ENCODE measurements at places on chromosomes 3 and 15.

- DNase-seq, result peak; percentile 48
Measured at GRCh38 chr15:58392611-58393161, 39.1 kb upstream of the LIPC start.

DNA sequence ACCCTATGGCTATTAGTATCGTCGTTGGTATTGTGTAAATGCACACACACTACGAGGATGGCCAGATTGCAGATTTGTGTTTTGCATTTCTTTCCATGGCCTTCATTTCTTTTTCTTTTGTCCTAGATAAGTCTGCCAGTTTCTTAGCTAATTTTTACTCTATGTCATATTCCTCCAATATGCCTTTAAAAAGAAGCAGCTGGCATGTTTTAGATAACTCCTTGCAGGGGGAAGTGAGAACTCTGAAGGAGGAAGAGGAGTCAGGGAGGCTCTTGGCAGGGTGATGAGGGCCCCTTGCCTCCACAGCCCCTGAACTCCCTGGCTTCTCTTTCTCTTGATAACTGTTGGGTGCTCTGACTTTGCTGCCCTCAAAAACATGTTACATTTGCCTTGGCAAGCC lies 244.0 kb downstream of the GABRG3 start:
- no peak for DNase-seq

GRCh38 chr15:93270937-93271467 lies 182.0 kb upstream of the RGMA start:
- DNase-seq, result no peak

DNA sequence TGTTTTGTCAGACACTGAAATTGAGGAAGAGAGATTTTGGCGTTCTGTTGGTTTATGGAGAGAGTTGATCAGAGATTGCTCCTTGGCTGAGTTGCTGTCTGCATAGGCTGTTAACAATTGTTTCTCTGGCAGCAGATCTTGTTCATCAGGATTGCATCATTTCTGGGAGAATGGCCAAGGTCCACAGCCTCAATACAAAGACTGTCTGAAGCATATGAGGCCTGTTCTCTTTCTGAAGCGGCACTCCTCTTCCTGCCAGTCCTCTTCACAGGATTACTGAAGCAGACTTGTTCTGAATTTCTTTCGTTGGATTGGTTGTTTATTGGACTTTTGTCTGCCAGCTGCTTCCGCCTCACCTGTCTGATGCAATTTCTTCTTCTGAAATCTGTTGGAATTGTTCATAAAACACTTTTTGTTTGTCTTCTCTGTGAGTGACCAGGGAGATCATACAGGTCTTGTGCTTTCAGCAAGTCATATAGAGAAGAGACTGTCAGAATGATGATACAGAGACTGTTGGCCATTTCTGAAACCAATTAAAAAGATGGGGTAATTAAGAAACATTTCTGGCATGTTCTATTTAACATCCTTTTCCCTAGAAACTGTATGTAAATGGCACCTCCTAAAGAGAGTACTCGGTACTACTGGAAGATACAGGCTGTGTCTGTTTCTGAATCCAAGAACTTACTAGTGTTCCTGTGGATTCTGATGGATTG lies 25.5 kb downstream of the SETD5 start:
- peak; percentile 97 for DNase-seq

- DNase-seq, result no peak
Measured at GRCh38 chr15:44319385-44319784, 30.9 kb downstream of the GOLM2 start.

- DNase-seq, result no peak
Measured at GRCh38 chr3:197495059-197495455, 60.7 kb downstream of the BDH1 start.

Measured in astrocyte of the hippocampus (primary cell).